ENCODE measurements at places on chromosomes 2 and 18. TPM values are rescaled to one million over a fixed set of nuclear protein-coding genes. Genes with fewer than 3 reads are reported as not detected.

The TMEM169 gene
- total RNA-seq: 0.37 TPM

The DYTN gene
- not detected for total RNA-seq

The TXNDC2 gene
- total RNA-seq: under 0.01 TPM

The ARHGEF4 gene
- 0.98 TPM for total RNA-seq

Measured in subcutaneous preadipocyte (primary cell).